ENCODE measurements at places on chromosomes 13 and 19. TPM values are rescaled to one million over a fixed set of nuclear protein-coding genes. Genes with fewer than 3 reads are reported as not detected.

The ZNF382 gene
- total RNA-seq, result 11.4 TPM

The SPACA4 gene
- not detected for total RNA-seq

The CD33 gene
- 20.5 TPM for total RNA-seq

The HIF3A gene
- total RNA-seq, result 31.7 TPM

The PPFIA3 gene
- total RNA-seq, result 6.1 TPM

The KLK2 gene
- total RNA-seq, result 0.61 TPM

The ANGPTL8 gene
- not detected for total RNA-seq

The DIS3 gene
- 26.6 TPM for total RNA-seq

The LILRA2 gene
- total RNA-seq, result 0.55 TPM

The GGN gene
- total RNA-seq, result 0.88 TPM

The ZNF320 gene
- total RNA-seq, result 21.3 TPM

The KASH5 gene
- total RNA-seq, result not detected

The IGFL2 gene
- total RNA-seq, result not detected

The CGB8 gene
- not detected for total RNA-seq

The IQCN gene
- total RNA-seq, result 2.1 TPM

The ZNF723 gene
- total RNA-seq, result not detected

The ZNF561 gene
- 34.6 TPM for total RNA-seq

The CNFN gene
- 3.7 TPM for total RNA-seq

The MYO16 gene
- total RNA-seq, result 2.4 TPM

The IL4I1 gene
- total RNA-seq, result 1.6 TPM

The CD37 gene
- total RNA-seq, result 22.2 TPM

The CYP4F8 gene
- total RNA-seq, result not detected

The KIR2DL3 gene
- total RNA-seq, result not detected

The ZNF98 gene
- total RNA-seq, result not detected

The SUCLA2 gene
- 37.8 TPM for total RNA-seq

The COX6B2 gene
- total RNA-seq, result not detected

The ZNF548 gene
- total RNA-seq, result 20.4 TPM

The PSG3 gene
- not detected for total RNA-seq

The ZNF582 gene
- 5.9 TPM for total RNA-seq

The MATK gene
- total RNA-seq, result 1.2 TPM

The ZNF575 gene
- 0.22 TPM for total RNA-seq

The ZNF737 gene
- 17.8 TPM for total RNA-seq
